ENCODE measurements at places on chromosomes 5 and 9. TPM values are rescaled to one million over a fixed set of nuclear protein-coding genes. Genes with fewer than 3 reads are reported as not detected.

The JAKMIP2 gene
- total RNA-seq: not detected

The KLF9 gene
- 0.58 TPM for total RNA-seq

The LECT2 gene
- total RNA-seq: not detected

The IFNA5 gene
- not detected for total RNA-seq

The STKLD1 gene
- total RNA-seq: 1.4 TPM
